ENCODE measurements at places on chromosomes 13 and 19.

GRCh38 chr19:340620-341385 is 3.8 kb downstream of the MIER2 start:
- DNase-seq: no peak

GRCh38 chr19:1377176-1377964 is 6.3 kb upstream of the NDUFS7 start:
- no peak for DNase-seq

GRCh38 chr19:45812297-45812696 is 2.8 kb downstream of the RSPH6A start:
- no peak for DNase-seq

DNA sequence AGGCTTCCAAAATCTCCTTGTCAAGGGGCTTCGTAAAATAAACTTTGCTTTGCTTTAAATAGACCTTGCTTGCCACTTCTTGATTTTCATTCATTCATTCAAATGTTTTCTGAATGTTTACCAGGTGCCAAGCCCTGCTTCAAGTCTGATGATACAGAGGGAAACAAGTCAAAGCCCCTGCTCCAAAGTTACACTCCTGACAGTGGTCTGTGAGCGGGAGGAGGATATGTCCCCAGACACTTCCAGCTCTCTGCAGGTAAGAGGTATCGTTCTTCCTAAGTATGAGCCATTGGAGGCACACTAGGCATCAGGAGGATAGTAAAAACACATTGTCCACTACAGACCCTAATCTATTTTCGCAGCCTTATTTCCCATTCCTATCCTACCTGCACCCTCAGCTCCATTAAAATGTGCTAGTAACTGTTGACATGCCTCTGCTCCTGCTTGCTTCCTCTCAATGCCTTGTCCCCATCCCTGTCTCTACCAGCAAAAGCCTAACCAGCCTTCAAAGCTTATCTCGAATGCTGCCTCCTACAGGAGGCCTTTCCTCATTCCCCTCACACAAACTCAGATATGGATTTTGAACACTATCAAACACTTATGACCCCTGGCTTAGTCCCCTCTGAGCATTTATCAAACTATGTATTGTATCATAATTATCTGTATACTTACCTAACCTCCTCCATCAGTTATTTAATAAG is 6.2 kb upstream of the WBP4 start:
- peak; percentile 41 for DNase-seq

GRCh38 chr19:22427547-22427946 is 5.4 kb upstream of the ZNF98 start:
- DNase-seq: no peak

DNA sequence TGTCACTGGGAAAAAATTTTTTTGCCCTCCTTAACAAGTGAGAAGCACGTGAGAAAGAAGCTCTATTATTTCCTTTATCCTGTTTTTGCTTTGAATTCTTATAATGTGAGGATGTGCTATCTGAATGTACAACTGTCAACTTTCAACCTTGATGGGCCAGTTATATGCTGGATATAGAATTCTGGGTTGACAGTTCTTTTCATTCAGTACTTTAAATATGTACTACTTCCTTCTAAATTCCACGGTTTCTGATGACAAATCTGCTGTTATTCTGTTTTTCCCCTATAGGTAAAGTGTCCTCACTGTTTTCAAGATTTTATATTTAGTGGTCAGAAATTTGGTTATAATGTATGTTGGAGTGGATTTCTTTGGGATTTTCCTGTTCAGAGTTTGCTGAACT is 29.9 kb downstream of the ZDHHC20 start:
- DNase-seq: no peak

DNA sequence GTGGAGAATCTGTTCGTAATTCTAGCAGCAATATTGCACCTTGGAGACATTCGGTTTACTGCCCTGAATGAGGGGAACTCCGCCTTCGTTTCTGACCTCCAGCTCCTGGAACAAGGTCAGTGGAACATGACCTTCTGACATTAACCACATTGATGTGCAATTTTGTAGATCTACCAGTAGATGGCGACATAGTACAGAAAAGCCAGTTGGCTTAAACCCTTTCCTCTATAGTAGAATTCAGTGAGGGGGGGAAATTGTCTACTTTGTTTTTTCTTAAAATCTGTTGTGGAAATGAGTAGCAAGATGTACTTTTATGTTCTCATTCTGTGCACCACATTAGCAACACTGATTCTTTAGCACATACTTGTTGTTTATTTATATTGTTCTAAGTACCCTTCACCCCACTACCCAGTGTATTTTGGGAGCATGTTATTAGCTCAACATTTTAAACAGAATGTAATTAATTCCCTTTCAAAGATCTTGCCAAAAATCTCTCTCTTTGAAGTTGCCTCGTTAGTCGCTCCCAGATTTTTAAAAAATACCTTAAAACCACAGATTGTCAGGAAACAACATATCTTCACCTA is 332.2 kb downstream of the MYO16 start:
- no peak for DNase-seq

- no peak for DNase-seq
These were observed 54.4 kb upstream of the RGCC start for GRCh38 chr13:41402691-41403511.

- DNase-seq: no peak
These were observed 414.8 kb downstream of the GPC5 start for GRCh38 chr13:91813253-91813652.

GRCh38 chr13:79692846-79693245 is 211.9 kb downstream of the NDFIP2 start:
- DNase-seq: no peak

- no peak for DNase-seq
These were observed 18.4 kb downstream of the NFIX start for GRCh38 chr19:13013649-13014048.

GRCh38 chr19:50649433-50650391 is at the start of gene C19orf81:
Gene C19orf81 (plus strand): TSS chr19:50649445. CDS start chr19:50649445, 0 bp downstream.
- no peak for DNase-seq

DNA sequence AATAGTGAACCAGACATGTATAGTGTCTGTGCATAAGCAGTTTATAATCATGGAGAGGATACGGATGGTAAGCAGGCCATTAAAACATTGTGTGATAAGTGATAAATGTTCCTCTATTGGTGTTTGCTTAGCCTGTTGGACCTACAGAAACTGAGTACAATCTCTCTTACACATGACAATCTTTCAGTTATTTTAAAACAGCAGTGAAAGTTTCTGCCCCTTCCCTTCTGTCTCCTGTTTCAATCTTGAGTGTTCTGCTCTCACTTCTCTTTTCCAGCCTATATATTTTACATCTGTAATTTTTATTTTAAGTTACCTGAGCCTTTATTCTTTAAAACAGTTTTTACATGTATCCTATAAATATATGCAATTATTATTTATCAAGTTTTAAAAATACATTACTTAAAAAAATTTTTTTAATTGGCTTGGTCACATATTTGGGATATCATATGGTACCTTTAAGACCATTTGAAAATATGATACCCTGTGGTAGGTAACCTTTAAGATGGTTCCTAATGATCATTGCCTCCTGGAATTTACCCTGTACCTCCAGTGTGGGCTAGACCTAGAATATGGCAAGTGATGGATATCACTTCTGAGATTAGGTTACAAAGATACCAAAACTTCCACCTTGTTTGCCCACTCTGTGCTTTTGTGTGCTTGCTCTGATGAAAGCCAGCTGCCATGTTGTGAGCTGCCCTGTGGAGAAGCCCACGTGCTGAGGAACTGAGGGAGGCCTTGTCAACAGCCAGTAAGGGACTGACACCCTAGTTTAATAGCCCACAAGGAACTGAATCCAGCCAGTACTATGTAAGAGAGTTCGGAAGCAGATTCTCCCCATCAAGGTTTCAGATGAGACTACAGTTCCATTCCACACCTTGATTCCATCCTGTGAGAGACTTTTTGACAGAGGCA is 99.3 kb downstream of the DHRS12 start:
- DNase-seq: no peak

DNA sequence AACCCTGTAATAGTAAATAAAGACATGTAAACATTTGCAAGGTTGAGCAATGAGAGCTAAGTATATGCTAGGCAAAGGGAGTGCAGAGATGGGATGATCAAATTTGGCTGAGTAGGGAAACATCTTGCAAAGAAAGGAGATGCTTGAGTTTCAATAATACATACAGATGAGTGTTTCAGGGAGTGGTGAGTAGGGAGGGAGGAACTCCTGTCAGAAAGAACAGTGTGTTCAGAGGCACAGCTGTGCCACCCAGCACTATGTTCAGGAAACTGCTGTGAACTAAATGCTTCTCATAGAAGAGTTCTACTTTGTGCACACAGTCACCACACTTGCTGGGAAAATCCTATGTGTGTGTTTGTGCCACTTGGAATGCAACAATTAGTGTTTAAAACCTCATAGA is 1077.1 kb downstream of the UQCRFS1 start:
- DNase-seq: no peak

DNA sequence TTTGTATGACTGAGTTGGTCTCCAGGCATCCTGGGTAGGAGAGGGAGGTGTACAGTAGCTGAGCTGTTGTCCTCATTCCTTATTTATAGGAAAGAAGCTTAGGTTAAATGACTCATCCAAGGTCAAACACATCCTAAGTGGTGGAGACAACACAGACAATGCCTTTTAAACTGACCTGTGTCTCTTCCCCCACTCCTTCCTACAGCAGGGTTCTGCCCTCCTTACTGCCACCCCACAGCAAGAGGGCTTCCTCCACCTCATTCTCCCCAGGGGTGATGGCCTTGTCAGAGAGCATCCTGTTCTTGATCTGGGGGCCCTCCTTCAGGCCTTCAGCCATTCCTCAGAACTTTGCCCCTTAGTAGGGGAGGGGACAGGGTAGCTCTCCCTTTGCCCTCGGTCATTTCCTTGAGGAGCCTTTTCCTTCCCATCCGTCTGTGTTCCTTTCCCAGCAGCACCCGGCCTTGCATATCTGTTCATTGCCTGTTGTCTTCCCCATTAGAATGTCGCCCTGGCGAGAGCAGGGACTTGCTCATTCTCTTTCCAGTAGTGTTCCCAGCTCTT is 48.2 kb upstream of the GPI start:
- no peak for DNase-seq

DNA sequence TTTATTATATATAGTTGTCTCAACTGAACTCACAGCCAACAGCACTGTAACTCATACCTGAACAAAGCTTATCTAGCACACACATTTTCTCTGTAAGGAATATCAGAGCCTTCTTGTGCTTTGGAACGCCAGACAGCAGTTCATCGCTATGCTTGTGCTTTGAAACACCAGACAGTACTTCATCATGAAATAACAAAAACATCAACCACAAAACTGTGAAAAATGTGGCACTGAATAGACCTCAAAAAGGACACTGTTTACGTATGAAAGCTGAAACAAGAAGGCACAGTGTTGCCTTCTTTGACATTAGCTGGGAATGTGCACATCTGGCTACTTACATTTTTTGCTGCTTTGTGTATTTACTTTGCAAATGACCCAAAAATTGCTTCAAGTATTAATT is 160.2 kb downstream of the PDS5B start:
- peak; percentile 24 for DNase-seq

DNA sequence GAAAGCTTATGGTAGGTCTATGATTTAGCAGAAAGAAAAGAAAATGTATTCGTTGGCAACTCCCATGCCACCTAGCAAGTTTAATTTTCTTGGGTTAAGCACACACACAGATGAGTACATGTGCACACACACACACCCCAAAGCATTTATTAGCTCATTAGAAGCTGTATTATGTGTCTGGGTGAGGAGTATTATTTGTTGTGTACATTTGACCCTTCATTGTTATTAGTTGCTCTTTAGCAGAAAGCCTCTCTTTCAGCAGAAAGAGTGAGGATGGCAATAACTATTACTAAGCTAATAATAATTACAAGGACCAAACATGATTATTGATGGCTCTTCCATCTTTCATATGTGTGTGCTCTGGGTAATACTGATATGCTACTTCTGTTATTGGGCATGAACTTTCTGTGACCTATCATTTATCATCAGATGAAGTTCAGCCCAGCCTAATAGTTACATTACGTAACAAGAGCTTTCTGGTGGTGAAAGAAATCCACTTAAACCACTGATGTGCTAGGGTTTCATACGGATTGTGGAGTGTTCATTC is 177.4 kb upstream of the OBI1 start:
- no peak for DNase-seq

DNA sequence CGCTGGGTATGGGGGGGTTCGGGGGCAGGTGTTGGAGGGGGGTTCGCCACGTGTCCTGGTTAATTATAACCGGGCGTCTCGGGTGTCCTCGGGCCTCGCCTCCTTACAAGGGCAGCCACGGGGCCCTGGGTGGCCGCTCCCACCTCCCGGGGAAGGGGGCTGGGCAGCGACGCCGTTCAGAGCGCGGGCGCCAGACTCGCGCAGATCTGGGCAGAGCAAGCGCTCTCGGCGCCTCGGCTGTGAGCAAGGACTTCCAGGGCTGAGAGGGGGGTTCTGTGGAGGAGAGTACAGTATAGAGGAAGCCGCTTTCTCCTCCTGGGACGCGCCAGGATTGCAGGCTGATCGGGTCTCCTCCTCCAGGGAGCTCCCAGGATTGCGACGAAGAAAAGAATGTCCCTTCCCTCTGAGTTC is 1.0 kb upstream of the CKM start:
- DNase-seq: no peak

DNA sequence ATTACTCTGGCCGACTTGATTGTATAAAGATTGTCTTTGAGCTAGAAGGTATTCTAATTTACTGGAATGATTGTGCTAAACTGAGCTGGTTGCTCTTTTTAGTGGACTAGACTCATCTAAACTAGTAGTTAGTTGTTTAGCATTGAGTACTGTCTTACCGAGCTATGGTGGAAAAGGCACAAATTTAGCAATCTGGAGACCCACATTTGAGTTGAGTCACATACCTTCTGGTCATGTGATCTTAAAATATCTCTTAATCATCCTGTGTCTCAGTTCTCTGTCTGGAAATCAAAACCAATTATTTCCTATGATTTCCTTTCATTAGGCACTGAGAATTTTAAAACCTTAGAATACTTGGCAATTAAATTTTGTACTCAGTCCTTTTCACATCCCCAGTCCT is 349.5 kb downstream of the IRS2 start:
- DNase-seq: no peak

GRCh38 chr19:21638776-21639175 is 128.6 kb downstream of the ZNF100 start:
- no peak for DNase-seq

- DNase-seq: no peak
These were observed 658 bp downstream of the SIN3B start for GRCh38 chr19:16829822-16830289.

DNA sequence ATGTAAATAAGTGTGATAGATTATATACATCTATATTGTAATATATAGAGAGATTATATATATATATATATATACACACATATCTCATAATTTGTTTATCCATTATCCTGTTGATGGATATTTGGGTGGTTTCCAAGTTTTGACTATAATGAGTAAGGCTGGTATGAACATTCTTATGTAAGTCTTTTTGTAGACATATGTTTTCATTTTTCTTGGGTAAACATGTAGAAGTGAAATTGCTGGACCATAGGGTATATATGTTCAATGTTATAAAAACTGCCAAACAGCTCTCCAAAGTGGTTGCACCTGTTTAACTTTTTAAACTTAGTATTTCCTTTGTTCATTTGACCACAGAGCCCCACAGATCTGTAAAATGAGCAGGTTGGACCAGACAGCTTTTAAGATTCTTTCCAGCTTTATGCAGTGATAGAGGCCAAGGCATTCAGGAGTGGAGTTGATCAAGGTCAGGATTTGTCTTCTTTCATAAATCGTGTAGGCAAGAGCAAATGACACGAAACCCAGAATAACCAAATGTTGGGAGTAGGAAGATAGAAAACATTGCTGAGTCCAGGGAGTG is 21.7 kb upstream of the KATNAL1 start:
- DNase-seq: no peak
